ENCODE measurements at places on chromosomes 13 and 19.
A peak's percentile ranks its signal among the peaks of the same experiment; 100 is the strongest.

DNA sequence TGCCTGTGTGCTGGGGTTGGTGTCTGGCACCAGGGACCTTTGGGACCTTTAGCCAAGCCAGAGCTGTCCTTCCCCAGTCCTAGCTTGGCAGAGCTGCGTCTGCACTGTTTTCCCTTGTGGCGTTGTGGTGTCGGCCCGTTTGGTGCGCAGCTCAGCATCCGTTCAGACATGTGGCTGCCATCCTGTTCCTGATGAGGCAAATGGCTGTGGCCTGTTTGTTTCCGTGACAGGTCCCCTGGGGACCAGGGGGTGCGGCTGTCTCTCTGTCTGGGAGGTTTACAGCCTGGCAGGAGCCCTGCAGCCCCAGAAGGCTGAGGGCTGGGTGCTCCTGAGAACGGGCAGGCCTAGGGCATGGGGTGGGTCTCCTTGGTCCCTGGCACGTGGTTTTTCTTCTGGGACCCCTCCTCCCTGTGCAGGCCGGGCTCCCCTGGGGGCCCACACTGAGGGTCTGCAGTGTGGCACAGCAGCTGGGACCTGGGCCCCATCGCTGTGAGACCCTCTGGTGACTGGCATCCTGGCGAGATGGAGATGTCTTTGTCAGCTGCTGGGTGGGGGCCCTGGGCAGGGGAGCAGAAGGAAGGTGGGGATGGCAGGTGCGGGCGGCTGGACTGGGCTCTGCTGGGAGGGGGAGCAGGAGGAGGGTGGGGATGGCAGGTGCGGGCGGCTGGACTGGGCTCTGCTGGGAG is 4.0 kb downstream of the SPPL2B start:
- no peak for DNase-seq

- no peak for DNase-seq
Observed at GRCh38 chr13:37435881-37436280, 162.7 kb downstream of the POSTN start.

DNA sequence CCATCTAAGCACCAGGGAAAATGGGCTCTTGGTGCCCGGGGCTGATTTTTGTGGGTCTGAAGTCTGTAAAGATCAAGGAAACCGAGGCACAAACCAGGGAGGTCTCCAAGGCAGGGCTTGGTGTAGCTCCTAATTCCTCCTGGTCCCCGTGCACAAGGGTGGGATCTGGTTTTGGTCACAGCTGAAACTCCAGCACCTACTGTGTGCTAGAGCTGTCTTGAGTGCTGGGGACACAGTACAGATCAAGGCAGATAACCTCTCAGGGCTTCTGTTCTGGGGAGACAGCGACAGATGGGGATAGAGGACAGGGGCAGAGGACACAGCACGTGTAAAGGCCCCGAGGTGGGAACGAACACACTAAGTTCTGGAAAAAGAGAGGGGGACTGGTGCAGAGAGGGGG is 37.4 kb downstream of the PTPRS start:
- no peak for DNase-seq

- no peak for DNase-seq
Observed at GRCh38 chr13:42804244-42804874, 23.0 kb downstream of the FAM216B start.

GRCh38 chr13:107018285-107018684 is 450.3 kb upstream of the ARGLU1 start:
- DNase-seq, result no peak

DNA sequence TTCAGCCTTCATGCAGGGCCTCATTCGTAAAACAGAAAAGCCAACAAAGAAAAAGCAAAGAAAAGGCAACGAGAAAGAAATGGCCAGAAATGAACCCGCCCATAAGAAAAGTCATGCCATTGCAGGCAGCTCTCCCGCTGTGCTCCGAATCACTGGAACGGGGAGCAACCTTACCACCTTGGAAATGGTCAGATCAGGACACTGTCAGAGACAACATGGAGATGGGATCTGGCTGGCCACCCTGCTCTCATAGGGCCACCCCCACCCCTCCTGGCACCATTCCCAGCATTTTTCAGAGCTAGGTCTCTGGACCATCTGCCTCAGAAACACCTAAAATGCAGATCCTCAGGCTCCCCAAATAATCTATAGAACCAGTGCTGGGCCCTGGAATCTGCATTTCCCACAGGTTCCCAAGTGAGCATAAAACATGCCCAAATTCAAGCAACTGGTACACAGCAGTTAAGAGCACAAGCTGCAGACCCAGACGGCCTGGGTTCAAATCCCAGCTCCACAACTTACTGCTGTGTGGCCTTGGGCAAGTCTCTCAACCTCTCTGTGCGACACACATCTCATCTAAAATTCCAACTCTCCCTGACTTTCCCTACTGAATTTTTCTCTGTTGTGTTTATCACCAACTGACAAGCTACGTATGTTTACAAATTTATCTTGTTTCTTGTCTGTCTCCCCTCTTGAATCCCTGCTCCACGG is 151.6 kb downstream of the IER2 start:
- no peak for DNase-seq

- DNase-seq, result peak; percentile 20
Observed at GRCh38 chr19:10749435-10750384, 31.8 kb downstream of the DNM2 start.

- no peak for DNase-seq
Observed at GRCh38 chr19:29120466-29120865, 92.5 kb downstream of the UQCRFS1 start.

DNA sequence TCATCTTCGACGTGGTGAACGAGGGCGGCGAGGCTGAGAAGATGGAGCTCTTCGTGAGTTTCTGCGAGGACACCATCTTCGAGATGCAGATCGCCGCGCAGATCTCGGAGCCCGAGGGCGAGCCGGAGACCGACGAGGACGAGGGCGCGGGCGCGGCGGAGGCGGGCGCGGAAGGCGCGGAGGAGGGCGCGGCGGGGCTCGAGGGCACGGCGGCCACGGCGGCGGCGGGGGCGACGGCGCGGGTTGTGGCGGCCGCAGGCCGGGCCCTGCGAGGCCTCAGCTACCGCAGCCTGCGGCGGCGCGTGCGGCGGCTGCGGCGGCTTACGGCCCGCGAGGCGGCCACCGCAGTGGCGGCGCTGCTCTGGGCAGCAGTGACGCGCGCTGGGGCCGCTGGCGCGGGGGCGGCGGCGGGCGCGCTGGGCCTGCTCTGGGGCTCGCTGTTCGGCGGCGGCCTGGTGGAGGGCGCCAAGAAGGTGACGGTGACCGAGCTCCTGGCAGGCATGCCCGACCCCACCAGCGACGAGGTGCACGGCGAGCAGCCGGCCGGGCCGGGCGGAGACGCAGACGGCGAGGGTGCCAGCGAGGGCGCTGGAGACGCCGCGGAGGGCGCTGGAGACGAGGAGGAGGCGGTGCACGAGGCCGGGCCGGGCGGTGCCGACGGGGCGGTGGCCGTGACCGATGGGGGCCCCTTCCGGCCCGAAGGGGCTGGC is 52.6 kb downstream of the MAP4K1 start:
- no peak for DNase-seq

DNA sequence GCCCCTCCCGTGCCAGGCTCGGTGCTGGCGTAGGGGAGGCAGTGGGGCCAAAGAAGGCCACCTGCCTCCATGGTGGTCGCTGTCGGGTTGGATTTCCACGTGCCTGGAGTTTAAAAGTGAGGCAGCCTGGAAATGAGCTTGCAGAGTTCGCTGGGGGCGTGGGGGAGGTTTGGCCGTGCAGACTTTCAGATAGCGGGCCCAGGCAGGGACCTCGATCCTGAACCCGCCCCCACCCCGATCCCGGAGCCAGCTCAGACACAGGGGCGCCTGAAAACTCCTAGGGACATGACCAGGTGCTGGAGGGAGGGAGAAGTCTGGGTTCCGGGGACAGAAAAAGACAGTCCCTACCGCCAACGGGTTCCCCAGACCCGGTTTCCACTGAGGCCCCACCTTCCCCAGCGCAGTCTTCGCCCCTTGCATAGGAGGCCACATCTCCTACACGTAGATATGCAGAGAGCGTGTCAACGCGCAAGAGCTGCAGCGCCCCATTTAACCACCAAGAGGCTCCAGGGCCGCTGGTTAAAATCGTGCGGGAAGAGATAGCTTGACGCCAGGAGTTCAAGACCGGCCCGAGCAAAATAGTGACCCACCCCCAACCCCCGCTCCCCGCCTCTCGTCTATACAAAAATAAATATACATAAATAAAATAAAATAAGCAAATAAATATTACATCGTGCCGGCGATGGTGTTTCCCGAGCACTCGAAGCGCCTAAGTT is 8.5 kb downstream of the CCDC8 start:
- DNase-seq, result no peak

GRCh38 chr13:68897331-68897928 is 1210.2 kb upstream of the ATXN8OS start:
- no peak for DNase-seq

- DNase-seq, result peak; percentile 91
Observed at GRCh38 chr13:79749984-79750551, 269.1 kb downstream of the NDFIP2 start.

DNA sequence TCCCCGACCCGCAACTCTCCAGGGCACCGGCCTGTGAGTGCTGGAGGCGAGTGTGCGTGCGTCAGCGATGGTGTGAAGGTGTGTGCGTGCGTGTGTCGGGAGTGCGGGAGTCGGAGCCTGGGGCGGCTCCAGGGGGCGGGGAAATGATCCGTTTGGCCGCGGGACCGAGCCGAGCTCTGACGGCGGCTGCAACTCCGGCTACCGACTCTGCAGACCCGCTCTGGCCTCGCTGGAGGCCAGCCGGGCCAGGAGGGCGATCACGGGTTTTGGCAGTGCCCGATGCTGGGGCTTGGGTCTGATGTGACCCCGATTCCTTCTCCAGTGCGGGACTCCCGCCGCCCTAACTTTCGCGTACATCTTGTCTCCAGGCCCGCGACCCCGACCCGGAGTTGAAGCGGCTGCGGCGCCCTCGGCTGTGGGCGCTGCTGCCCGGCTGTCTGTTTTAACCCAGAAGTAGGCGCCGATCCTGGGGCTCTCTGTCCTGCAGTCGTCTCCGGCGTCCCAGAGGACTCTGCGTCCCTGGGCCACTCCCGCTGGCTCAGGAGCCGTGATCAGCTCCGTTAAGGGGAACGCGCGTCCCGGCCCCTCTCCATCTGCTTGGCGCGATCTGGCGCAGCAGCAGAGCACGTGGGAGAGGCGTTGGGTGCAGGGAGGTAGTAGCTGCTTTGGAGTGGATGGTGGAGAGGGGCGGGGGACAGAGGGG is 1.2 kb downstream of the CHST8 start:
- DNase-seq, result no peak

GRCh38 chr13:44651724-44652123 is 75.6 kb upstream of the TSC22D1 start:
- DNase-seq, result no peak

DNA sequence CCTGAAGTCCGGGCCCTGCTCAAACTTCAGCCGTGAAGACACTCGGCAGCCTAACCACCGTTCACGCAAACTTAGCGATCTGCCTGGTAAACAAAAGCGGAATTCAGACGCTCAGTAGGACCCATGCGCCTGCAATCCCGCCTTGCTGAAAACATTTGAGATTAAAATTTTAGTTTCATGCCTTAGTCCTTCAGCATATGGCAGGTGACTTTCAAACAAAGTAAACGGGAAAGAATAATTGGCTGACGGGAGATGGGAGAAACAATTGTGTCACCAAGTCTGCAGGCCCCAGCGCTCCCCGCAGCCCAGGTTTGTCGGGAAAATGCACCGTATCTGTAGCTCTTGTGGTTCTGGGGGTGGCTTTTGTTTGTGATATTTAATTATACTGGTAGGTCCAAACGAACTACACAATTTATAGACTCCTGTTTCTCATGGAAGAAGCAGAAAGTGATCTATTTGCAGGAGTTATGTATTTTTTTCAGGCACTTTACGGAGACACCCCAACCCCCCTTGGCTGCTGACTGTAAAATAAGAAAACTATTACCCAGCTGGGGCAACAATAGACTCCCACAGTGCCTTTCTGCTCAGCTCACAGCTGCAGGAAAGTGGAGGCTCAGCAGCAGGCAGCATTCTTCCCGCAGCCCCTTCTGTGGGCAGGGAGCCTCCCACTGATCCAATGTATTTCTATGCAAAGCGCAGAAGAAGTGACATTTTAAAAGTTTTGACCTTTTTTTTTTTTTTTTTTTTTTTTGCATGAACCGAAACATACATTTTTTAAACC is 94.8 kb downstream of the SOX1 start:
- no peak for DNase-seq

DNA sequence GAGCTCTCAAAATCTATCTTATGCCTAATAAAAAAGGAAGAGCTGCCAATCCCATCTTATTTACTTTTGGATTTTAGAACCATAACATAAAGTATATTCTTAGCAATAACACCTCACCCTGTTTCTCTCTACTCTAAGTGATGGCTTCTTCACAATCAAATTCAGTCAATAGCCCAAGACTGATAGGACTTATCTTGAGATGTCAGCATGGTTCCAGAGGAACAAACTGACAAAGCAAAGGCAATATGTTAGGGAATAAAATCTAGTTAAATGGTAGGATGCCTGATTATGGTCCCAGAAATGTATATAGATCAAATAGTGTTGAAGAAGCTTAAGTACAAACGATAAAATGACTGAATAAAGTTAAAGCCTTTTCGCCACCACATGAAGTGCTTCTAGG is 36.3 kb downstream of the DACH1 start:
- no peak for DNase-seq

DNA sequence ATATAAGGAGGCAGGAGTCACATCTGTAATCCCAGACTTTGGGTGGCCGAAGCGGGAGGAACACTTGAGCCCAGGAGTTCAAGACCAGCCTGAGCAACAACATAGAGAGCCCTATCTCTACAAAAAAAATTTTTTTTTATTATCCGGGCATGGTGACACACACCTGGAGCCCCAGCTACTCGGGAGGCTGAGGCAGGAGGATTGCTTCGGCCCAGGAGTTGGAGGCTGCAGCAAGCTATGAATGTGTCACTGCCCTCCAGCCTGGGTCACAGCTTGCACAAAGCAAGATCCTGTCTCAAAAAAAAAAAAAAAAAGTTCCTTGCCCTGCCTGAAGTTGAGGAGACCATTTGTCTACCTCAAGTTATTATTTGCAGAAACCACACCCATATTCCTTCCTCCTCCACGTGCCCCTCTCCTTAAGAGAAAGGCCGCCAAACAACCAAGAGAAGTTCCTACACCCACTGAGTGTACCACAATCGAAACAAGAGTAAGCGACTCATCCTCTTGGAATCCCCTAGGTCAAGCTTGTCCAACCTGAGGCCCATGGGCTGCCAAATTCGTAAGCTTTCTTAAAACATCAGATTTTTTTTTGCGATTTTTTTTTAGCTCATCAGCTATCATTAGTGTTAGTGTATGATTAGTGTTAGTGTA is 2.2 kb downstream of the ABCC4 start:
- DNase-seq, result peak; percentile 61

- DNase-seq, result no peak
Observed at GRCh38 chr19:54017261-54017660, 25.8 kb downstream of the CACNG6 start.

- DNase-seq, result peak; percentile 37
Observed at GRCh38 chr19:9009935-9010651, at the start of gene MUC16. MUC16 (minus strand) TSS chr19:9010409.

- DNase-seq, result peak; percentile 57
Observed at GRCh38 chr19:862581-863314, 3.3 kb downstream of the CFD start.

DNA sequence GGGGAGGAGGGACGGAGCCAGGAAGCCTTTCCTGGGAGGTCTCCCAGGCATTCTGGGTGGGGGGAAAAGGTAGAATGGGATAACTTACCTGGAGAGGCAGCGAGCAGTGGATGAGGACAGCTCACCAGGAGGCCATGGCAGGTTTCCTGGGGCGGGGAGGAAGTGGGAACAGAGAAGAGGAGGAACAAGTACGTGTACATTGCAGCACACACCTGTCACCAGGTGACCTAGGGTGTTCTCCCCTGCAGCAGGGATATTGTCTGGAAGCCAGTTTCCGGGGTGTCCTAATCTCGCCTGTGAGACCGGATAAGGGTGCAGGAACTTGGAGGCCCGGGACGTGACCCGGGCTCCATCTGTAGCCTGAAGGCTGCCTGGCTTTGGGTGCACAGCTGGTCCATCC is at the start of gene FUT3:
TSS of gene FUT3 (minus strand) at position 148 of the 400 bp plus-strand sequence.
- DNase-seq, result peak; percentile 70

Data from MCF 10A (cell line).